Femur (tissue), 1 donor: ENCODE measurements at places on chromosomes 6 and 20.

DNA sequence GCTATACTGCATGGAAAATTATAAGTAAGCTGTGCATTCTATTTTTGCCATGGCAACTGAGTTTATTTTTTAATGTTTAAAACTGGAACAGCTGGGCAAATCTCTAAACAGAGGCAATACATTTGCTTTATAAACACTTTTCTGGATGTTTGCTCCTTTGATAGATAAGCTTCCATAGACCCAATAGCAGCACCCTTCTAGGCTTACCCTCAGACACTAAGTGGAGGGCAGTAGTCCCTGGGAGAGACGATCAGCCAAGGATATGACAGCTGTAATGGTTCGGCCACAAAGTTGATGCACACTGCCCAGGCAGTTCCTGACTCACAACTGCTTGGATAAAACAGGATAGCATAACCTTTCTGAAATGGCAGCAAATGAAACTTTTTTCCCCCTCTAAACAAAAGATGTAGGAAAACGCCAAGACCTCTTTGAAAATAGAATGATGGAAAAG lies 8.5 kb upstream of the MRPS10 start:
- no peak for DNase-seq

- DNase-seq: no peak
These were observed 691.9 kb downstream of the RFPL4B start for GRCh38 chr6:113039005-113039404.

- no peak for DNase-seq
These were observed 544 bp upstream of the NRM start for GRCh38 chr6:30691208-30691847.

- DNase-seq: peak; percentile 37
These were observed 3.0 kb downstream of the BAK1 start for GRCh38 chr6:33577106-33577535.

GRCh38 chr6:128415387-128415786 lies 105.0 kb downstream of the PTPRK start:
- no peak for DNase-seq

DNA sequence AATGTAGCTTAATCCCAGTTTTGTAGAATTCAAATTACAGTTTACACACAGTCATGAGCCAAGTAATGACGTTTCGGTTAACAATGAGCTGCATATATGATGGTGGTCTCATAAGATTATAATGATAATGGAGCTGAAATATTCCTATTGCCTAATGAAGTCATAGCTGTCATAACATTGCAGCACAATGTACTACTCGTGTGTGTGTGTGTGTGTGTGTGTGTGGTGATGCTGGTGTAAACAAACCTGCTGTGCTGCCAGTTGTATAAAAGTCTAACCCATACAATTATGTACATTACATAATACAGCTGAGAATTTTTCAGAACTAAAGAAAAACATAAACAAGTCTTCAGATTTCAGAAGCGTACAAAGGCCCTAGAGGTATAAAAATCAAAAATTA lies 66.7 kb upstream of the ARID1B start:
- no peak for DNase-seq

DNA sequence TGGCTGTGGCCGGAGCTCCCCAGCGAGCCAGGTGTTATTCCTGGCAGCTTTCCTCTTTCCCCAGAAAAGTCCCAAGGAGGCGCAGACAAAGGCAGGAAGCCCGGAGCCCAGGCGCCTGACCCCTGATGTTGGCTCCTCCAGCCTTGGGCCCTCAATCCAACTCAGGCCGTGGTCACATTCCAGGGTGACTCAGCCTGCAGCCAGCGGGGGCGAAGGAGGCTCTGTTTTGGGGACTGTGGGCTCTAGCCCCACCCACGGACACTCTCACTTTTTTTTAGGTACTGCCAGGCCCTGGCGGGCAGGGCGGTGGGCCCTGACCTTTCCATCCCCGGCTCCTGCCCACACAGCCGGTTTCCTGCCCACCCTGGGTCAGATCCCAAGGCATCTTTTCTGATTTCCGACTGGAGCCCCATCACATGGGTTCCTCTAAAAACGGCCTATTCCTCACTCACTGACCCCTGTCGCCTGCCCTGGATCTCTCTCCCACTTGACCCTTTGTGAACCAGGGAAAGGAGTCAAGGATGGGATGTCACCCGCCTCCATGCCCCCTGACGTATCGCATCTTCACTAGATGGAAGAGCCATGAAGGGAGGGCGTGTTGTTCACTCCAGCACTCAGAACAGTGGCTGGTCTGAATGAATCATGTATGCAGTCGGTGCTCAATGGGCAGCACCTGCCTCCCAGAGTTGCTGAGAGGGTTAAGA lies 5.5 kb downstream of the PTGIS start:
- DNase-seq: peak; percentile 86

- DNase-seq: no peak
These were observed 34.1 kb upstream of the RPL7L1 start for GRCh38 chr6:42845327-42845694.

DNA sequence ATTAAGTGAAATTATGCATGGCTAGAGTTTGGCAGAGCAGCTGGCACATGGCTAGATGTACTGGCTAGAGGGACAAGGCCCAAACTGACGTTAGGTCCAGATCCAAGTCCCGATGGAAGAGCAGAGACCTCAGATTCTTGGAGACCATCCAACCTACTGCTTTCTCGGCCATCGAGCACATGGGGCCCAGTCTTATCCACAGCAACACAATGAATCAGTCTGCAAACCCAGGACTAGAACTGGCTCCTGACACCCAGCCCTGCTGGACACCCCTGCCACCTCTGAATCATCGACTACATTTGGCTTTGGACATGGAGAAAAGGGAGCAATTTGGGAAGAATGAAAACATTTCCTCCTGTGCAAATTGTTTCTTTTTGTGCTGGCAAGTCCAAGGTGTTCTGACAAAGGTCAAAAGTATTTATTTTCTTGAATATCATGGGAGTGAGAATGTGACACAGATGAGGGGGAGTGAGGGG lies 23.9 kb upstream of the YWHAB start:
- no peak for DNase-seq

GRCh38 chr20:3973705-3974104 lies 41.7 kb downstream of the RNF24 start:
- no peak for DNase-seq

- DNase-seq: no peak
These were observed 63.9 kb downstream of the NINL start for GRCh38 chr20:25521382-25521781.

GRCh38 chr6:143215363-143215762 lies 154.7 kb downstream of the AIG1 start:
- DNase-seq: no peak

GRCh38 chr20:52749938-52750337 lies 222.2 kb upstream of the TSHZ2 start:
- no peak for DNase-seq

- no peak for DNase-seq
These were observed 122.8 kb upstream of the EEF1E1 start for GRCh38 chr6:8225113-8225512.

DNA sequence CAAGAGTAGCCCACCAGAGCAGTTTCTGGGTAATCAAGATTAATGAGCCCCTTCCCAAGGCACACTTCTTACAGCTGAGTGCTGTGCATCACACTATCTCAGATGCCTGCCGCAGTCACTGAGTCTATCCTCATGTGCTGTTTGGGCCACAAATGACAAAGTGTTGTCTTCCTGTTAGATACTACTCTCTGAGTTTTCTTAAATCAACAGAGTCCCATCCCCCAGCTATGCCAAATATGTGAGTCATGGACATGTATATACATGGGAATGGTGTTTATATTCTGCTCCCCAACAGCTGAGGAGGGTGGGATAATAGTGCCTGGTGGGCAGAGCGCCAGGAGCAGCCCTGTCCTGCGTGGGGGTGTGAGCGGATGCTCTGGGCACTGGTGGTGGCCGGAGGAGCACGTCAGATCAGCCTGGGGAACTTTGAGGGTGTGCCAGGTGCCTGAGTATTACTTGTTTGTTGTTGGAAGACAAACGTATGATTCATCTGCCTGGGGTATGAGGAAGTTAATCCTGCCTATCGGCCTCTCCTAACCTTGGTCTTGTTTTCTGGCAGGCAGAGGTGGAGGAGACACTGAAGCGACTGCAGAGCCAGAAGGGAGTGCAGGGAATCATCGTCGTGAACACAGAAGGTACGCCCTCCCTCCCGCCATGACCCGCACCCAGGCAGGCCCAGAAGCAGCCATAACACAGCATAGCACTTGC lies 9.6 kb downstream of the DYNLRB1 start:
- peak; percentile 69 for DNase-seq

GRCh38 chr6:82247505-82248272 lies at the start of gene IBTK:
Gene IBTK, minus strand, starts transcription at chr6:82247744. Its CDS starts 7,258 bp downstream, at chr6:82240486.
- peak; percentile 97 for DNase-seq

GRCh38 chr6:109396046-109396718 lies 13.9 kb upstream of the CD164 start:
- no peak for DNase-seq

GRCh38 chr6:70967049-70967448 lies 10.2 kb upstream of the B3GAT2 start:
- DNase-seq: no peak

GRCh38 chr6:39076623-39077535 lies 28.3 kb downstream of the GLP1R start:
- DNase-seq: no peak

- DNase-seq: no peak
These were observed 245.3 kb upstream of the FOXQ1 start for GRCh38 chr6:1066449-1067090.

- peak; percentile 49 for DNase-seq
These were observed 3.8 kb downstream of the EFHC1 start for GRCh38 chr6:52423971-52424381.
